Stomach (tissue), 19 donors: ENCODE measurements at places on chromosomes 7 and 10.

GRCh38 chr10:96765406-96766240, 45.3 kb upstream of the PIK3AP1 start:
- peak; percentile 77 for DNase-seq

GRCh38 chr7:70356085-70356786, 758.0 kb downstream of the AUTS2 start:
- DNase-seq: no peak

DNA sequence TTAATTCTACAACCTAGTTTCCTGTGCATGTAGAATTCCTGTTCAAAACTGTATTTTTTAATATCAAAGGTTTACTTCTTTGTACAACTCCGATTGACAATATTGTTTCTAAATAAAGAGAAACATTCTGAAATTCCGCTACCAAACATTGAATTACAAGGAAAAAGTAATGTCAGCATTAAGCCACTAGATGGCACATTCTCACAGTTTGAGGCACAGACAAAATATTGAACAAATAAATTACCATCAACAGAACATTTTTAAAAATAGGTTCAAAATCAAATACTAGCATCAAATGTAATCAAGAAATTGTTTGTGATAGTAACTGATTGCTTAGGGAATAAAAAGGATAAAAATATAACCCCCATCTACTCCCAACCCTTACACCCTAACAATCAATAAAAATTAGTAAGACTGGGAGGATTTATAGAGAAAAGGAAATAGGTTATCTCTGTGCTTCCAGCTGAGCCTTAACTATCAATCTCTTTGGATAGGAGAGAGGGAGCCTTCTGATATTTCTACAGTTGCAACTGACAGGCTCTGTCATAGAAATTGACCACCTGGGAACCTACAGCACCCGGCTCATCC, 86.6 kb upstream of the C7orf33 start:
- no peak for DNase-seq

DNA sequence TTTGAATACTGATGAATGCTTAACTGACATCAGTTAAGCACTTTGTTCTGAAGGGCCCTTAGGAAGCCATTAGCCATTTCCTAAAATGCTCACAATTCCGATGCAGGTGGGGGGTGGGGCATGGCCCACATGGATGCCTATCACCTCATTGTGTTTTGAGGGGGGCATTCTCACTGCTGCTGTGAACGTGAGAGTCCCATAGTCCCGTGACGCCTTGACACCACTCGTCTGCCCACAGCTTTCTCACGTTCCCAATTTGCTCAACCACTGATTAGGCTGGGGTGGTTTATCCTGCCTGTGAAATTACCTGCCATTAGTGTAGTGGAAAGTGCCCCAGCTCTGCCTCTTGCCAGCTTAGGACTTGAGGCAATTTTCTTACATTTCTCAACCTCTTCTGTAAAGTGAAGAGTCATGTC, 31.9 kb downstream of the DUSP5 start:
- DNase-seq: no peak
